ENCODE measurements at places on chromosomes 13 and 19.
A peak's percentile ranks its signal among the peaks of the same experiment; 100 is the strongest.

GRCh38 chr13:112725346-112726015, 35.6 kb downstream of the ATP11A start:
- peak; percentile 75 for DNase-seq

DNA sequence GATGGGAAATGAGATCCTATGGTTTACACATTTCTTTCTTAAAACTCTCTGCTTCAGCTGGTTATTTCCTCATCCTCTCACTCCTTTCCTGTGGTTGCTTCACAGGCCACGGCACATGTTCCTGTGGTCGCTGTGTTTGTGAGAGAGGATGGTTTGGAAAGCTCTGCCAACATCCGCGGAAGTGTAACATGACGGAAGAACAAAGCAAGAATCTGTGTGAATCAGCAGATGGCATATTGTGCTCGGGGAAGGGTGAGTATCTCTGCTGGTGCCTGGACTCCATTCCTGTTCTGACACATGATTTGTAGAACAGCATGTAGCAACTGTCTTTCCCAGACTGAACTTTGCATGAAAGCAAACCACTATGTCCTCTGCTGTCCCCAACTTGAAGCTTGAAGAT, 254.2 kb downstream of the ITGBL1 start:
- no peak for DNase-seq

GRCh38 chr19:2230033-2230531, 6.0 kb downstream of the PLEKHJ1 start:
- no peak for DNase-seq

GRCh38 chr19:31314849-31315629, 34.2 kb downstream of the TSHZ3 start:
- no peak for DNase-seq

GRCh38 chr13:28615916-28616446, 42.9 kb upstream of the POMP start:
- DNase-seq, result no peak

DNA sequence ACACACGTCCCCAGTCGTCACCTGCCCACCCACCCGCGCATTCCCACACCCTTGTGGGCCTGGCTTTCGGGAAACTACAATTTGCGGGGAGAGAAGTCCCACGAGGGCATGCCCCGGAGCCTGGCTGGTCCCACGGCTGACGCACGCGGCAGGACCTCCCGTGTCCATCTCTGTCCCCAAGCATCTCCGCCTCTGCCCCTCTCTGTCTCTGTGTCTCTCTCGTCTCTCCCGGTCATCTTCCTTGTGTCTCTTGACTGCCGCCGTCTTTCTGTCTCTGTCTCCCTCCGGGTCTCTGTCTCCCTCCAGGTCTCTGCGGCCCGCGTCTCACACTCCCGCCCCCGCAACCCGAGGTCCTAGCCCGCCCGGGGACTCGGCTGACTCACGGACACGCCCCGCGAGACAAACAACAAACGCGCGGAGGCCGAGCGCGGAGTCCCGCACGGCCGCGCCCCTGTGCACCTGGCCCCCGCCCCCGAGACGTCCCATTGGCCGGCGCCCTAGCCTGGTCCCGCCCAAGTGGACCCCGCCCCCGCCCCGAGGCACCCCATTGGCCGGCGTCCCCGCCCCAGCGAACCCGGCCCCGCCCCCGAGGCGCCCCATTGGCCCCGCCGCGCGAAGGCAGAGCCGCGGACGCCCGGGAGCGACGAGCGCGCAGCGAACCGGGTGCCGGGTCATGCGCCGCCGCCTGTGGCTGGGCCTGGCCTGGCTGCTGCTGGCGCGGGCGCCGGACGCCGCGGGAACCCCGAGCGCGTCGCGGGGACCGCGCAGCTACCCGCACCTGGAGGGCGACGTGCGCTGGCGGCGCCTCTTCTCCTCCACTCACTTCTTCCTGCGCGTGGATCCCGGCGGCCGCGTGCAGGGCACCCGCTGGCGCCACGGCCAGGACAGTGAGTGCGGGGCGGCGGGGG, at the start of gene FGF22:
Gene FGF22, plus strand, starts transcription at position 627 of the 908 bp plus-strand sequence. Its CDS starts 47 bp downstream, at position 674.
- peak; percentile 85 for DNase-seq

DNA sequence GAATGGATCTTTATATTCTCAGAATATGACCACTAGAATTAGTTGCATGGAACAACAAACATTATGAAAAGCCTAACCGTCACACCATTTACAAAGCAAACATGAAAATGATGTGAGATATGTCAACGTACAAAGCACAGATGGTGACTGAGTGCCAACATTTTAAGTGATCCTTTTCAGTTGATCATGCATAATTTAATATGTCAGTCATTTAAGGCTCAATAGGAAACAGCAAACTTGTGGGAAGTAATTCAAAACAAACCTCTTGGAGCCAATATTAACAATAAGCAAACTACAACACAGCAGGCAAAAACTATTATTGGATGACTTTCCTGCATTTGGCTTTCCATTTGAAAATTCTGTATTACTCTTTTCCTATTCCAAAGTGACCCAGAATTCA, 277.6 kb downstream of the SLITRK6 start:
- DNase-seq, result peak; percentile 71

GRCh38 chr19:33691030-33691427, 69.3 kb downstream of the CHST8 start:
- no peak for DNase-seq

DNA sequence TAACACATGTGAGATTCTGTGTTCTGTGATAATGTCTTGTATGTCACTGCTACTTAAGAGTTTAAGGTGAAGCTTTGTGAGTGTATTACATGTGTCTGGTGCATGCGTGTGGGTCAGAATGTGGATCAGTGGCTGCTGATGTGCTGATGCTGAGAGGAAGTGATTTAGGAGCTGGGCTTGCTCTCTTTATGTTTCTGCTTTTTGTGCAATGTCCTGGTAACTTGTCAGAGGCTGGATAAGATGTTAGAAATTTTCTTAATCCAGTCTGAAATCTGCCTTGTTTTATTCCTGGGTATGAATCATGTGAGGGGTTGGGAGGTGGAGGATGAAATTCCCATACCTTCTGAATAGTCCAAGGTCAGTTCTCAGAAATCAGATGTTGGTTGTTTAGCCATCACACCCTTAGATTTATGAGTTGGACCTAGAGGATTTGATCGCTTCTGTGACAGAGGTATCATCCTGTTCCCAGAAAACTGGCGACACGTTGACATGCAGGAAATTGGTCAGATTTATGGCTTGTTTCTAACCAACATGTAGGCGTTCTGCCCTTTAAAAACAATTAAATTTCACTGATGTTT, 24.5 kb upstream of the CXCL17 start:
- DNase-seq, result no peak

DNA sequence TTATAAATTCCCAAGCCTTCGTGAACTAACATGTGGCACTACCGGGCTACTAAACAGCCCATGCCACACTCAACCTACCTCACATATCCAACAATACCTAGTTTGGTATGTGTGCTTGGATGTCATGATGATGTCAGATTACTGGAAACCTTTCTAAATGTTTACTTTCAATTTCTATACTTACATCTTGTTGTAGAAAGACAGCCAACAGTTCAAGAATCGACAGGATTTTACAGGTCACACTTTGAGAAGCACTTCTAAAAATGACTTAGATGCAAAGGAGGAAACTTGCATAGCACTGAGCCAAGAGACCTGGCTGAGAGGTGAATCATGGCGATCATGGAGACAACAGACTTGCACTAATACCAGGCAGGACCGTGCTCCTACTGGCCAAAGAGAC, 209.9 kb downstream of the COL4A1 start:
- DNase-seq, result no peak

DNA sequence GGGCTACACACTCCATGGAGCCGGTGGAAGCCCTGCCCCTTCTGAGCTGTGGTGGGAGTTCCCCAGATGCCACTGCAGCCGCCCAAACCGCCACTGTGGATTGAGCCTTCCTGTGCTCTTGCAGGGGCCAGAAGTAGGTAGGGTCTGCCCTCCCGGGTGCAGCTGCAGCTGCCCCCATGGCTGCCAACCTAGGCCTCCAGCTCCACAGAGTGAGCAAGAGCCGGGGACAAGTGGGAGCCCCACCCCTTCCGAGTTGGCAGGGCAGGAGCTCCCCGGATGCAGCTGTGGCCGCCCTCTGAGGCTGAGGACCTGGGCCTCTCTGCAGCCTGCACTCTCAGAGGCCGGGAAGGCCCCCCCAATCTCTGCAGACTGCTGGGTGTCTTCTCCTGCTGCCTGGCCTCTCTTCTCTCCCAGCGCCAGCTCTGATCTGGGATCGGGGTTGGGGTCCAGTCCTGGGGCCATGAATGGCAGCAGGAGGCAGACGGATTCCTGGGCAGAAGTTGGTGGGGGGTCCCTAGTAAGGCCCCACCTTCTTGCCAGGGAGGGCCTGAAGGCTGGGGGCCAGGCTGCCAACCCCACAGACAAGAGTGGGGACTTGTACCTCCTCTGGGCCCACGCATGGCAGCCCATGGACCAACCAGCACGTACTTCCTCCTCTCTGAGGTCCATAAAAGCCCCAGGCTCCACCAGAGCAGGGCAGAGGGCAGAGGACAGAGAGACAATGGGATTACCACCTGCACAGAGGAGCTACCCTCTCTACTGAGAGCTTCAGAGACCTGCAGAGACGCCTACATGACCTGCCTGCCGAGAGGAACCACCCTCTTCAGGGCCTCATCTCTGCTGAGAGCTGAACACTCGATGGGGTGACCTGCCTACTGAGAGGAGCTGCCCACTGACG, 28.9 kb downstream of the AP2S1 start:
- DNase-seq, result no peak

- DNase-seq, result no peak
These were observed 72.9 kb downstream of the ARHGEF7 start for GRCh38 chr13:111187960-111188541.

DNA sequence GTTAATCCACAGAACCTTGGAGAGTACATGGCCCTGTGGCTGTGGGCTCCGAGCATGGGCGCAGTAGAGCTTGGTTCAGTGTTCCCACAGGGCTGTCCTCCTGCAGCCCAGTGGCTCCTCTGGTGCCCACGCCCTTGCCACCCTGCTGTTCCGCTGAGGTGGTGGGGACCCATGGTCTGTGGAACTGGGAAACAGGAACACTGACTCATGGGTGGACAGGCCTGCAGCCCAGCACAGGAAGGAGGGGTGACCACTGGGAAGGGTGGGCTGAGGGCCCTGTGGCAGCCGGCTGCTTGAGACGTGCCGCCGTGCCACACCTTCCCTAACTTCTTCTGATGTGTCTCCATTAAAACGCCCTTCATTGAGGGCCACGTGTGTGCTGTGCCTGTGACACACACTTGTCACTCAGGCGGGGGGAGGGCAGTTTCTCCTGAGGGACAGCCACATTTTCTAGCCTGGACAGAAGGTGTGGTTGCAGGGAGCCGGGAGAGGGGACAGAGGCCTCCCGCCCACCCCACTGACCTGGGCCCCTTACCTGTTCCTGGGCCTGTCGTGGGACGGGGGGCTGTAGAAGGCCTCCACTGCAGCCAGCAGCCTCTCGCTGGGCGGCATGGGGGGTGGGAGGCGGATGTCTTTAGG, 21.1 kb downstream of the CHERP start:
- no peak for DNase-seq

DNA sequence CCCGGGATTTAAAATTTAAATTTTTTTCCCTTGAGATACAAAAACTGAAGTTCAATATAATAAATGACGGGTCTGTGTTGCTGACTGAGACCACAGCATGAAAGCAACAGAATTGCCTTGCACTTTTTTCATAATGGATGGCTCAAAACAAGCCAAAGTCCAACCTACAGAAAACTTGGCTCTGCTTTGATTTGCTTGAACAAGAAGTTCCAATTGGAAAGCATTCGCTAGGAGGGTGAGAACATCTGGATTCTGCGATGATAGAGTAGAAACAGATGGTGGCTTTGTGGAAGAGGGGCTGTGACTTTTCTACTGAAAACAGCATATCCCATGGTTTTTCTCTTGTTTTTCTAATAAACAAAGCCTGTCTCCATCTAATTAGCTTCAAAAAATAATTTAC, 46.4 kb downstream of the THSD1 start:
- no peak for DNase-seq

DNA sequence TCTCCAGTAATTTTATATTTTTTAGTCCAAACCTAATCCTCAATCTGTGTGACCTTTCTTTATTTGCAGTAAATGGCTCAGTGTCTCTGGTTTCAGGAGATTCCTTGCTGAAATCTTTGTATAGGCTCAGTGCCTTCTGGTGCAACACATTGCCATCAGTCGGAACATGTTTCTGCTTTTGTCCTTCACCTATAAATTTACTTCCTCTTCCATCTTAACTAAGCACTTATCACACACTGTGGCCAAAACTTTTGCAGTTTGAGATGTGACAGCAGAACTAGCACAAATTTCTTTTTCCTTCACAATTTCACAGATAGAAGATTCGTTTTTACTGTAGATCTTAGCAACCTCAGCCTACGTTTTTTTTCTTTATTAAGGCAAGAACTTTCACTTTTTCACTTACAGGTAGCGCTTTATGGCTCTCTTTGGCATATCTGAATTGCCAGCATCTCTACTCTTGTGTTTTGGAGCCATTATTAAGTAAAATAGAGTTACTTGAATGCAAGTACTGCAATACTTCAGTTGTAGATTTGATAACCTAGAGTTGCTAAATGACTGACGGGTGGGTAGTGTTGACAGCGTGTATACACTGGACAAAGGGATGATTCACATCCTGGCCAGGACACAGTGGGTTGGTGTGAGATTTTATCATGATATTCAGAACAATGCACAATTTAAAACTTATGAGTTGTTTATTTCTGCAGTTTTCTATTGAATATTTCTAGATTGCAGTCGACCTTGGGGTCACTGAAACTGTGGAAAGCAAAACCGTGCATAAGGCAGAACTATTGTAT, 44.3 kb downstream of the NDFIP2 start:
- no peak for DNase-seq

GRCh38 chr19:11279505-11280236, 16.3 kb upstream of the TSPAN16 start:
- no peak for DNase-seq

DNA sequence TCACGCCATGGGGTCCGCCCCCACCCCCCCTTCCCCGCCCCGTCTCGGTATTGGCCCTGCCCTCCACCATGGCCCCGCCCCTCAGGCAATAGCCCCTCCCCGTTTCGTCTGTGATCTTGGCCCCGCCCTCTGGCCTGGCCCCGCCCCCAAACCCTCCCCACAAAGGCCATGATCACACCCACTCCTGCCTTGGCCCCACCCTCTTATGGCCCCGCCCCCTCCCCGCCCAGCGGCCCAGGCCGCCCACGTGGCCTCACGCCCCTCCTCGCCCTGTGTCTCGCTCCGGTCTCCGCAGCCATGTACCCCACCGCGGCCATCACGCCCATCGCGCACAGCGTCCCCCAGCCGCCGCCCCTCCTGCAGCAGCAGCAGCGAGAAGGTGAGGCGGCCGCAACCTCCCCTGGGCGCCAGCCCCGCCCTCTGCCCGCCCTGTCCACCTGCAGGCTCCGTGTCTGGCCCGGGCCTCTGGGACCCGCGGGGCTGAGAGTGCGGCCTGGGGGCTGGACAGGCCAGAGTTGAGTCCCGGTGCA, 61.3 kb downstream of the CELF5 start:
- peak; percentile 85 for DNase-seq
